Right renal cortex interstitium (tissue), 3 donors: ENCODE measurements at places on chromosomes 2 and 18.
A peak's percentile ranks its signal among the peaks of the same experiment; 100 is the strongest.

DNA sequence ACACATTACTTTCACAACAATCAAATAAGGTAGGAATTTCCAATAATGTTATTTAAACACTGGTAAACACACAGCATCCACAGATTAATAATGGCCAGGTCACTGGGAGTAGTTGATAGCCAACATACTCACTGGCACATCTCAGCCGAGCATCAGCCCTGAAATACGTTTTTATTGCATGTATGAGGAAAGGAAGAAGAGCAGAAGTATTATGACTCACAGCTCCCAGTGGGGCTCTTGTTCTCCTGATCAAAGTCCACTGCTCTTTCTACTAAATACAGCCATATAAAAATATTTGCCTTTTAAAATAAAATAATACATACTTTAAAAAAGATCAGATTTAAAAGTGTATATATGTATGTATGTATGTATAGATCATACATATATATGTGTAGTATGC is 999.6 kb downstream of the SUCLG1 start:
- DNase-seq = no peak

DNA sequence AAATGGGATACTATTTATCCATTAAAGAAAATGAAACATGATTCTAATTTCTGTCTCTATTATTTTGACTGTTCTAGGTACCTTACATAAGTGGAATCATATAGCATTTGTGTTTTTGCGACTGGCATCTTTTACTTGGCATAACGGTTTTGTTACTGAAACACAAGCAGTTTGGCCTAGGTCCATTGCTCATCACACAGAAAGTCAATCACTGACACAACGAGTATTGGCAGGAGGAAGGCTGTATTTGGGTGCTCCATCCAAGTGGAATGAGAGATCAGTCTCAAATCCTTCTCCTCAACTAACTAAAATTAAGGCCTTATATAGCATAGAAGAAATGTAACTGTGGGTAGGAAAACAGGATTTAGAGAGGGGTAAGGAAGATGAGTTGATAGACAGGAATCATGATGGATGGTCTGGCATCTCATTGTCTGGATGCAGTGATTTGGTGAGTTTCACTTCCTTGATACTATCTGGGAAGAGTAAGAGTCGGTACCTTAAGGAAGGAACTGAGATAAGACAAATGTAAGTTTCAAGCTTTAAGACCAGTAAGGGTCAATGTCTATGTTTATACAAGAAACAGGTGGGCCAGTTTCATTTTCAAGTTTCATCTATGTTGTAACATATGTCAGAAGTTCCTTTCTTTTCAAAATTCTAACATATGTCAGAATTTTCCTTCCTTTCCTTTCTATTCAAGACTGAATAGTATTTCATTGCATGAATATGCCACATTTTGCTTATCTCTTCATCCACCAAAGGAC is 276.9 kb upstream of the RAB6C start:
- DNase-seq = no peak

DNA sequence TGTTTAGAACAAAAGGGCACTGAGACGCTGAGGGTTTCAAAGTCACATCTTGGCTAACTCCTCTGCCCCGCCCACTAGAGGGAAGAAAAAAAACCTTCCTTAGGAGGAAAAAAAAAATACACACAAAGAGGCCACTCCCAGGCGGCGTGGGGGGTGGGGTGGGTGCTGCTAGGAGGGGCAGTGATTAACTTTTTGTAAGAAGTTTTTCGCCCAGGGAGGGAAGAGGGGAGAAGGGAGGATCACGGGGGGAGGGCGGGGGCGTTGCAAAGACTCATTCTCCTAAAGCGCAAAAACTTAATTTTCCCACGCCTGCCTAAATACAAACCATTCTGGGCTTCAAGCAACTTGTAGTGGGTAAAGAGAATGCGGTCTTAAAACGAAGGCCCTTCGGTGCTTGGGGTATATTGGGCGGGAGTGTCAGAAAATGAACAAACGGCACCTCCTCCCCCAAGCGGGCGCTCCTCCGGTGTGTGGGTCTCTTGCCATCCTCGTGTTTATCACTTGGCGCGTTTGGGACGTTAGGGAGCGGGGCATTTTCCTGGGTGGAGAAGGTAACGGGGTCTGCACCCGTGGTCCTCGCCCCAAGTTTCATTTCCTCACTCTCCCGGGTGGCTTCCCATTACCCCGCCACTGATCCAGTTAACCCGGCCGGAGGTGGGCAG is 1.7 kb downstream of the CXCR4 start:
- DNase-seq = peak; percentile 15

GRCh38 chr2:228318218-228318617 is 136.7 kb upstream of the SPHKAP start:
- DNase-seq = no peak

- no peak for DNase-seq
Observed at GRCh38 chr18:74679006-74679678, 81.5 kb downstream of the ZNF407 start.
